ENCODE measurements at places on chromosomes 1 and 21.

DNA sequence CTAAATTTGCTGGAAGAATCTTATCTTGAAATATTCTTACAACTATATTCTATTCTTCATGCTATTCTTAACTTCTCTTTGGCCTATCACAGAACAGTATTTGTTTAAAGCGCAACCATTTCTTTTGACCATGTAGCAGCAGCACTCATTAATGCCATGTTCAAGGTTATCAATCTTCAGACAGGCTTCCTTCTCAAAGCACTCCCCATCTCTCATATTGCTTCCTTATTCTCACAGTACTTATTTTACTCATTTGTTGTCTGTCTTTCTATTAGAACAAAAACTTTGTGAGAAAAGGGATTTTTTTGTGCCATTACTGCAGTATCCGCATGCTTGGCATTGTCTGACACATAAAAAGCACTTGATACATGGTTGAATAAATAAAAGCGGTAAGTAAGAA, 89.7 kb downstream of the ATP1B1 start:
- DNase-seq: no peak

DNA sequence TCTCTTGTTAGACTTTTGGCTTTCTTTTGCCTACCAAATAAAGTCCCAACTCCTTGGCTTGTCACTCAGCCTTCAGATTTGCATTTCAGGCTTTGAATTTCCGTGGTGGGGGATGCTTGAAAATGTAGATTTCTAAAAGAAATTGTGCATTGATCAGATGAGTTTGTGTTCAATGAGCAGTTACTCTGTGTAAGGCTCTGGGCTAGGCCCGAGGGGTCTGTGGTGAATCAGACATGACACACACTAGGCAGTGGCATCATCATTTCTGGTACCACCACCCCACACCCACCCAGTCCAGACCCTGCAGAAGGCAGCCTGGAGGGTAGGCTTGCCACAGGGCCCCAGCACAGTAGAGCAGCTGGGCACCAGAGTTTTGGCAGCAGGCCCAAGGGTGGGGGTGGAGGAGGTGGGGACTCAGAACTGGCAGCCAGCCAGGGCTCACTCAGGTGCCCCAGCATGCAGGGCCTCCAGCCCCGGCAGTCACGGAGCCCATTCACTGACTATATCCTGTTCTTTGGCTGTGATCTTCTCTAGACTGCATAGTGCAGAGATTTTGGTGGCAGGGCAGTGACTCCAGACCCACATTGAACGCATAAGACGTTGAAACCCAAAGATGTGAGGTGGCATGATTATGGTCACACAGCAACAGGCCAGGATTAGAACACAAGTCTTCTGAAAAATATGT, 97.2 kb upstream of the ARTN start:
- no peak for DNase-seq

DNA sequence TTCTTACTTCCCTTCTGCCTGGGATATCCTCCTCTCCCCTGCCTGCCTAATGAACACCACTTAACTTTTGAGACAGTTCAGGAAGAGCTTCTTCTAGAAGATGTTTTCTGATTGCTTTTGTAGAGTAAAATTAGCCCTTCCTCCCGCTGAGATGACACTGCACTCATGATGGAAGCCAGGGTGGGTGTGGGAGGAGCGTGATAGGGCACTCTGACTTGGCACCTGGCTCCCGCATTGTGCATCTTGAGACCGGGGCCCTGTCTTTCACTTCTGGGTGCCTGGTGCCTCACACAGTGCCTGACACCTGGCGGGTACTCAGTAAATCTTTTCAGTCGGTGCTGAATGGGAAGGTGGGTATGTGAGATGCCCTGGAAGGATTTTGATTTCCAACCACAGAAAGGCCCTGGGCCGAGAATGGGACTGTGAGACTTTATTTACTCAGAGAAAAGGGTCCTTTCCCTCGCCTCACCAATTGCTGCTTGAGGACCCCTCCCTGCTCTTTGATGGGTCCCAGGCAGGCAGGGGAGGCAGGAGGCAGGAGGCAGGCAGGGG, 6.8 kb downstream of the THEM5 start:
- DNase-seq: no peak

GRCh38 chr1:2966449-2967328, 54.6 kb upstream of the ACTRT2 start:
- DNase-seq: no peak

DNA sequence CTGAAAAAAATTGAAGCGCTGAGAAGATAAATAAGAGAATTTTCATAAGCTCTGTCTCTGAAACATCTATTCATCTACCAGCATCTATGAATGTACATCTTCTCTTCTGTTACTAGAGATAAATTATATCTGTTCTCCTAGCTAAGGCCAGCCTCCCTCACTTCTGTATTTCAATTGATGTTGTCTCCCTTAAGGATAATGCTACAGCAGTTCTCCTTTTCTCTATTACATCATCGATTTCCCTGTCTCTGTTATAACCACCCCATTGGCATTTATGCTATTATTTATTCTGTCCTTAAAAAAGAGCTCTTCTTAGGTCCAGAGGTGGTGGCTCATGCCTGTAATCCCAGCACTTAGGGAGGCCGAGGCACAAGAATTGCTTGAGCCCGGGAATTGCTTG, 42.9 kb upstream of the TMCO2 start:
- DNase-seq: no peak

- no peak for DNase-seq
Measured at GRCh38 chr1:73472810-73473209, 725.2 kb downstream of the LRRIQ3 start.

GRCh38 chr1:11725616-11726015, 10.3 kb upstream of the AGTRAP start:
- DNase-seq: no peak

GRCh38 chr1:202276081-202276715, 65.5 kb downstream of the UBE2T start:
- no peak for DNase-seq

DNA sequence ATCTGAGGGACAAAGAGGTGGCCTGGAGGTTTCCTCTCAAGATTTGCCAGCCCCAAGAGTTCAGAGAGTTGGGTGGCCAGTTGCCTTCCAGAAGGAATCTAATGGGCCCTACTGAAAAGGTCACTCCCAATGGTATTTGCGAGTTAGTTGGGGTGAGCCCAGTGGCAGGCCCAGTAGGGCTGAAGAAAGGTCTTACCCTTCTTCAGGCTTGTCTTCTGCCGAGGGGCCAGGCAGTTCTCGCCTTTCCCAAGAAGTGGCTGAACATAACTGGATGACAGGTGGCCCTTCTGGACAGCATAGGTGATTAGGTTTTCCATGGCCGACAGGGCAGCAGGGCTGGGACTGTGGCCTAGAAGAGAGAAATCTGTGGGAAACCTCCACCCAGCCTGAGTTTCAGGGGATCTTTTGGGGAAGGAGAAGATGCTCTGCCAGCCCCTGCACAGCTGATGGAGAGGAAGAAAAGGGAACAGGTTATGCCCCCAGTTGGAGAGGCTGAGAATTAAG, 7.2 kb downstream of the PGLYRP4 start:
- no peak for DNase-seq

DNA sequence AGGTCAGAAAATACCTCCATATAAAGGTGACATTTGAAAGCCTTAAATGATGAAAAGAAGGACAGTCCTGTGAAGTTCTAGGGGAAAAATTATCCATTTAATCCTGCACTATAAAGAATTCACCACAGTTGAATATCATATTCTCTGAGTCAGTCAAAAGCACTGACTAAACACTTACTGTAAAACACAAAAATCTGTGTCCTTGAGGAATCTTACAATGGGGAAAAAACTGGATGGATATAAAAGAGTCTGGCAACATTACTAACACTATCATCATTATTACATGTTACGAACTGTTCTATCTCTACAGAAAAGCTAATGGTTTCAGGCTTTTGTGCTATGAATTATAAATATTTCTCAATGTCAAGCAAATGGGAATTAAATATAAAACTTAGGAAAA, 42.4 kb upstream of the HP1BP3 start:
- DNase-seq: no peak

GRCh38 chr1:183881387-183882131, 76.6 kb downstream of the RGL1 start:
- peak; percentile 48 for DNase-seq

DNA sequence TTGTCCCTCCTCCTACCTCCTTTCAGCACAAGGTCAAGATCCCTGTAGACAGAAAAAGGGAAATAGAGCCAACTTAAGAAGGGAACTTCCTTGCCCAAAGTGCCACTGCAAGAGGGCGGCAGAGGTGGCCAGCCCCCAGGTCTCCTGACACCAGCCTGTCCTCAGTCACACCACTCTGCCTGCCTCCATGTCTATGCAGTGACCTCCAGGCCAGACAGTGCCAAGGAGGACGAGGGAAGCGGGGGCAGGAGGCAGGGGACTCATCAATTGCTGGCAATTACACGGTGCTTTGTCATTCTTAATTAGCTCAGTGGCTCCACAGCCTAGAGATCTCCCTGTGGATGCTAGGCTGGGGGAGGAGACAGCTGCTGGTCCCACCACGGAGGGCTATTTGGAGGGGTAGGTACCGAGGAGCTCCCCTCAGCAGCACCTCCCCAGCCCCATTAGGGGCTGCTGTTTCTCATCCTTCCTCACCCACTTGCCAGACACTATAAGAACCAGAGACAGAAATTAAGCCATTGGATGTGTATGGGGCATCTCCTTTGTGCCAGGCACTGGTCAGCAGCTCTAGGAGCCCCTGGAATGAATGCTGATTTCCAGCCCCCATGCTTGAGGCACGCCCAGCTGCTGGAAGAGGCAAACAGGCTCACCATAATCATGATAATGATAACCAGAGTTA, 6.1 kb upstream of the LDLRAP1 start:
- no peak for DNase-seq

GRCh38 chr1:92754719-92755050, 30.2 kb downstream of the EVI5 start:
- no peak for DNase-seq

GRCh38 chr1:160949881-160950280, 4.7 kb downstream of the ITLN2 start:
- no peak for DNase-seq

DNA sequence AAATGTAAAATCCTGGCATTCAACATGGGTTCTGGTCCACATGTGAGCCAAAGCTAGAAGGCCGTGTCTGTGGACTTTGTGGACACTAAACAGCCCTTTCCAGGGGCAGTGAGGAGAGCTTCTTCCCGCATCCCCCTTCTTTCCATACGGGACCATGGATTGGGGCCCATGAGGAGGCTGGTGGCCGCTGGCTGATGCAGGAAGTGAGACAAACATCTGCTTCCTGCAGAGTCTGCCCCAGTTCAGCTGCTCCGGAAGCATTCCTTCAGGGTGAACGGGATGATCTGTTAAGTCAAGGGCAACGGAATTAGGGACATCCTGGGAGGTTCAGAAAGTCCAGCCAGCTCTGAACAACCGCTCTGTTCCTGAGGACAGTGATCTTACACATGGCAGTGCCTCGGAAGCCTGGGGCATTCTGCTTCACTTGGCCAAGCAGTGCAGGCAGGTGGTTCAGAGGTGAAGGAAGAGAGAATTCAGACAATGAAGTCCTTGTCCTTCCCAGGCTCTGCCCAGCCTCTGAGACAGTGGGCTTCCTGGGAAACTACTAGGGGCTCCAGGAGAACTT, 1.5 kb downstream of the CA6 start:
- peak; percentile 41 for DNase-seq

DNA sequence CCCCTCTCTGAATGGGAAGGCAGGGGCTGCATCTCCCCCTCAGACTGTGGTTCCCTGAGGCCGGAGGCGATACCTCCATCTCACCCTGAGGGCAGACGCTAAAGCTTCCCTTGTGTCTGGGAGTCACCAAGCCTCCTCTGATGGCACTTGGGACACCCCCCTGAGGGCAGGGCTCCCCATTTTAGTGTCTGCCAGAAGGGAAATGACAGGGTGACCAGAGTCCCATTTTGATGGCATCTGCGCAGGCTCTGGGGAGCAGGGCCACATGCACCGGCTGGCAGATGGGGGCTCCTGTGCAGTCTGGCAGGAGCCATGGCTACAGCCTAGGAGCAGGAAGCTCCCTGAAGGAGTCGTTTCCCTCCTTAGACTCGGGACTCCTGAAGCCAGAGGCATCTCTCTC, 1.7 kb downstream of the S100A2 start:
- no peak for DNase-seq

GRCh38 chr1:180353945-180354344, 123.9 kb downstream of the LHX4 start:
- DNase-seq: no peak

GRCh38 chr1:43605766-43606165, 44.2 kb upstream of the KDM4A start:
- no peak for DNase-seq

DNA sequence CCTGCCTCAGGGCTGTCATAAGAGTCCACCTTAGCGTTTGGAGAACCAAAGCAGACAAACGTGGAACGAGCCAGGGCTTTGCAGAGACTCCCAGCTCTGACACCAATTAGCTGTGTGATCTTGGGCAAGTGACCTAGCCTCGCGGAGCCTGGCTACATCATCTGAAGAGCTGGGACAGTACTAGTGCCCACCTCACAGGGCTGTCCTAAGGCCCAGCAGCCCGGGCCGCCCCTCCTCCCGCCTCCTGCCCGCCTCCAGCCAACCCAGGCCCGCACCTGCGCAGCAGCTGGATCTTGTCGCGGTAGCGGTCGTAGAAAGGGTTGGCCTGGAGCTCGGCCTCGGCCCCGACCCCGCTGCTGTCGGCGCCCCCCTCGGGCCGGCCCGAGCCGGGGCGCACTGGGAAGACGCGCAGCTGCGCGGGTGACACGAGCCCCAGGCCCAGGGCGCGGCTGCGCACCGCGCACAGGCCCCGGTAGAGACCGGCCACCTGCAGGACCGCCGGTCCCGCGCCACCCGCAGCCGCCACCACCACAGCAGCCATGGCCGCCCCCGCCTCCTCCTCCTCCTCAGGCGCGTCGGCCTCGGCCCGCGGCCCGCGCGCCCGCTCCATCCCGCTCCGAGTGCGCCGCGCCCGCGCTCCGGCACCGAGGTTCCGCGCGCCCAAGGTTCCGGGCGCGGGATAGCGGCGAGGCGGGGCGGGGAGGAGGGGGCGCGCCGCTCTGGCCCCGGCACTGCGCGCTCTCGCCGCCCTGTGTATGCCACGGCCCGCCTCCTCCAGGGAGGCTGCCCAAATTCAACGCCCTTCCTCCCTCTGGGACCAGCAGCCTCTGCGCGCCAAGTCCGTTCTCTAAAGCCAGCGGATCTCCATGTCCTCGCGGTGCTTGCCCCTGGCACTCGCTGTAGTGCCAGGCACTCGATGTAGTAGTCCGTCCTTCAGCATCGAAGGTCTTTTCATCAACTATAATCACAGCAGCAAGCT, at the start of gene ATPAF1:
Gene ATPAF1 (minus strand): TSS at position 583 of the 979 bp plus-strand sequence. CDS start 42 bp downstream, at position 541.
- DNase-seq: peak; percentile 30

DNA sequence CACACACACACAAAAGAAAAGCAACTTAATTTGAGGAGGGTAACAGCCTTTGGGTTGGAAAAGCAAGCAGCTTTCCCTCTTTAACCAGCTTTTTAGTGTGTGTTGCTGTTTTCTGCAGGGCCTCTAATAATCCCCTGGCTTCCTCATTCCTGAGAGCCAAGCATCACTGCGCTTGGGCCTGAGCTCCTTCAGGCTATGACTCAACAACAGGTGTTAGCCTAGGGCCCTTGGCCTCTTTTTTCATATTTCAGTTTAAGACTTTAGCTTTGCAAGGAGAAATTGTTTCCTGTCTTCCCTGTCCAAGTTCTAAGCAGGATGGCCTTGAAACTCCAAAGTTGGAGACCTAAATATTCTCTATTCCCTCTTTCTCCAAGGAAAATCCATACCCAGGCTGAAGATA, 26.2 kb upstream of the SNX27 start:
- DNase-seq: no peak

- DNase-seq: no peak
Measured at GRCh38 chr1:37478451-37478881, 4.1 kb downstream of the ZC3H12A start.

GRCh38 chr1:187276677-187277076, 447.9 kb downstream of the PLA2G4A start:
- no peak for DNase-seq

- DNase-seq: peak; percentile 21
Measured at GRCh38 chr1:83999316-83999819, 436 bp upstream of the TTLL7 start.

GRCh38 chr1:2585318-2586092, 1.1 kb upstream of the PRXL2B start:
- DNase-seq: peak; percentile 30
